NCI-H2081 treated with DMSO at 0.1 percent for 48 hours (cell line): ENCODE measurements at places on chromosomes 6 and 20.

DNA sequence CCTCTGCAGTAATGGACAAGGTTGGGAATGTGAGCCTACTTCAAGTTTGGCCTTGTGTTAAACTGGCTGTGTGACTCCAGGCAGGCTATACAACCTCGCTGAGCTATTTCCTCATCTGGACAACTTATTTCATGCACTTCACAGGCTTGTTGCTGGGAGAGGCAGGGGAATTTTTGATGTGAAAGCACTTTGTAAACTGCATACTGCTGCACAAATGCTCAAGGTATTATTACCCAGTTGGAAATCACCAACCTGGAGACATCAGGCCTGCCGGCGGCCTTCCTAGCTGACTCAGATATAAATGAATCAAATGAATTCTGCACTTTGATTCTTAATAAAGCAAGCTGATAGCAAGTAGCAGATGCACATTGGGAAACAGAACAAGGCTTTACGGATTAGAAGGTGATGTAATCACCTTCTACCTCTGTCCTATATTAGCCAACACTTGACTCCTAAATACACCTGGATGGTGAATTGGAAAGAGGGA is 10.1 kb downstream of the JARID2 start:
- no peak for DNase-seq

DNA sequence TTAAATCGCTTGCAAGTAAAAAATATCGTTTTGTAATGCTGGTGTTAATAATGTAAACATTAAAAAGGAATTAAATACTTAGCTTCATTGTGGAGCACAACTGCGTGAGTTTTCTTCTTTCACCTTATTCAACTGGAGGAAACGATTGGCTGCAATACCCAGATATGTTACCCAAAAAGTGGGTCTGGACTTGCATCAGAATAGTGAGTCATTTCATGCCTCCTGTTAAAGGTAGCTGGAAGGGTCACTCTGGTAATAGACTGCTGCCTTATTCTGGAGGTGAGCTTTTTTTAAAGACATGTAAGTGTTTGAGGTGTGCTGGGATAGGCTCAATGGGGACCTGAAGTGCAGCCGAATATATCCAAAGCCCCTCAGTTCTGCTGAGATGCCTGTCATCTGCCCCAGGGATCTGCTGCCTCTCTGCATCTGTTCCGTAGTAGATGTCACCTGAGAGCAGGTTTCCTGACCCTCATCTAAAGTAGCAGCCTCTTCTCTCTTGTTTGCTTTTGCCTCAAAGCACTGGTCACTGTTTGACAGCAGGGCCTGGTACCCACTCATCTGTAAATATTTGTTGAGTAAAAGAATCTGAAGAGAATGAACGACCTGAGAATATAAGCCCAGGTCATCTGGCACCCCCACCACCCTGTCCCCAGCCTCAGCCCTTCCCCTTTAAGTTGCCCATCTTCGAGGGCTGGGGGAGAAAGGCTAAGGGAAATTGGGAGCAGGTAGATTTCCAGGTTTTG is 5.6 kb upstream of the UQCC2 start:
- DNase-seq = no peak

DNA sequence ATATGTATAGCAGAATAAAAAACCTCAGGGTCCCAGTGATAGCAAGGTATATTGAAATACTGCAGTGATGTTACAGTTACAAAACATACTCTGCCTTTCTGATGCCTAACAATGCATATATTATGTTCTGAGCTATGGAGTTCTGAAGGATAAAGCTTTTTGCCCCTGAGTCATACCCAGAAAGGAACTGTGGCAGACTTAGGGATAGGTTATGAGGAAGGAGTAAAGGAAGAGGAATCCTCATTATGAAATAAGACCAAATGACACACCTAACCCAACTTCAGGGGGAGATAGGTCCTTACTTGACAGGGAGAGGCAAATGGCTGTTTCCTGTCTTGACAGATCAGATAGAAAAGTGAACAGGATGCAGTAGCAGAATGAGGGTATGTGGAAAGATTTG is 940.6 kb upstream of the FLRT3 start:
- no peak for DNase-seq

GRCh38 chr20:50484271-50484976 is 25.8 kb upstream of the PTPN1 start:
- DNase-seq = no peak

DNA sequence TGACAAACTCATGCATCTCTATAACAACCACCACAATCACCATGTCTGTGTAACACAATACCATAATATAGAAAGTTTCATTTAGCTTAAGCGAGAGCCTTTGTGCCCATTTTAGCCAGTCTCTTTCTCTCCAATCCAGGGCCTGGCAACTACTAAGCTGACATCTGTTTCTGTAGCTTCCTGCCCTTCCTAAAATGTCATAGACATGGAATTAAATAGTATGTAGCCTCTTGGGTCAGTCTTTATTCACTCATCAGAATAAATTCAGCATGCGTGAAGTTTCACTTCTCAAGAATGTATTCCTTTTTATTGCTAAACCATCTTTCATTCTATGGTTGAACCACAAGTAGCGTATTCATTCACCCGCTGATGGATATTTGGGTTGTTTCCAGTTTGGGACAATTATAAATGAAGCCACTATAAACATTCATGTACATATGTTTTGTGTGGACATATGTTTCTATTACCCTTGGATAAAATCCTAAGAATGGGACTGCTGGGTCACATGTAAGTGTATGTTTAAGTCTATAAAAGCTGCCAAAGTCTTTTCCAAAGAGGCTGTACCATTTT is 1.7 kb upstream of the TREM2 start:
- DNase-seq = no peak

DNA sequence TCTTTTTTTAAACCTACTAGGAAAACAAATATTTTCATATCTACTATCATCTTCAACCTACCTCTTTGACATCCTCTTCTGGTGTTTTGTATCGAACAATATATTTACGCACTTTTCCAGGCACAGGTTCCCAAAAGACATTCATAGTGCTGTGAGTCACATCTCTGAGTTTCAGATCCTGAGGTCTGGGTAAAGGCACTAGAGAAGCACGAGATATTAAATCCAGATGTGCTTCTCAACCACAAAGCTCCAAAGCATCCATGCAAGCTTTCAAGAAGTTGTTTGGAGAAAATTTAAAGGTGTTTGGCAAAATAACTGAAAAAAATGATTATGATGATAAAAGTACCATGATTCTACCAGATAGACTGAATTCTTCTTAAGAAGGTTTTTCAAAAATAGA is 62.7 kb downstream of the COL12A1 start:
- DNase-seq = no peak

DNA sequence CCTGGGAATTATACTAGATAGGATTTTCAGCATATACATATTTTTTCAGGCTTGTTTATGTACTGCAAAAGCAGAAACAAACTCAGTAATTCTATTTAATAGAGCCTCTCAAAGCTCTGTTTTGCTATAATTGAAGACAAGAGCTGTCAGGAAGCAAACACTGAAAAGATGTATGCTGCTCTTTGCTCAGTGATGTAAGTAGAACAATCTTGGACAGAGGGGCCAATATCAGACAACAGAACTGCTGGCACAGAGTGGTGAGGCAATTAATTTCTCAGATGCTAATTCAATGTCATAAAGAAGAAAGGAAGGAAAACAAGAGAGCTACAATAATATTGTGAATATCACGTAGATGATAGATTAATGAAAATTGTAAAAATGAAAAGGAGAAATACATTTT is 663.3 kb upstream of the ADGRB3 start:
- no peak for DNase-seq

DNA sequence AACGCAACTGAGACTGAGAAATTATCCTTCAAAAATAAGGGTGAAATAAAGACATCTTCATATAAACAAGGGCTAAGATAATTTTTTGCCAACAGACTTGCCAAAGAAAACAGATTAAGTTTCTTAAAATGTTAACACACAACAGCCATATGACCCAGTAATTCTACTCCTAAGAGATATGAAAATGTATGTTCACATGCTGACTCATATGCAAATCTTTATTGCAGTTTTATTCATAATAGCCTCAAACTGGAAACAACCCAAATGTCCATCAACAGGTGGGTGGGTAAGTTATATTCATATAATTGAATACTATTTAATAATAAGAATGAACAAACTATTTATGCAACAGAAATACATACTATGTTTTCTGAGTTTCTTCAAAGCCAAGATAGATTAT is 140.1 kb downstream of the REV3L start:
- no peak for DNase-seq

- DNase-seq = no peak
Observed at GRCh38 chr6:151661928-151662327, 145.6 kb upstream of the ESR1 start.

DNA sequence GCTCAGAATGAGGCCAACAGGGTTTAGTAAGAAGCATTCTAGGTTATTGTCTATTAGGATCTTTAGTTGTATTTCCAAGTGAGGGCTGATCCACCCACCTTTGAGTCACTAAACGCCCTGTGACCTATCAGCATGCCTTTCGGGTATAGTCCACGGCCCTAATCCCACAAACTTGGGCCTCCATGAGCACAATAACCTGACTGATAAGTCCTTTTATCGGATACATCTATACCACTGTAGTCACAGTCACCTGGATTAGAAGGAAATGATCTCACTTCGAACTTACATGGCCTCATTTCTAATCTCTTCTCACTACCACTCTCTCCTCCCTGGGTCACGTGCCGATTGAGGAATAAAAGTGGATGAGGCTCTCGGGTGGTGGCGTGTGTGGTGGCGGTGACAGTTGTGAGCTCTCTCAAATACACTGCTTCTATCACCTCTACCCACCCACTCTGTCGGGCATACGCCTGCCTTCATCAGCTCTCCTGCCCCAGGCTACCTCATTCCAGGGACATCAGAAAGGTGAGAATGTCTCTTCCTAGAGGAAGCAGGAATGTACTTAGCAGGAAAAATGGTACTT is 65.2 kb downstream of the TRAM2 start:
- DNase-seq = no peak

- DNase-seq = no peak
Observed at GRCh38 chr6:98636941-98637340, 197.4 kb upstream of the POU3F2 start.

- DNase-seq = no peak
Observed at GRCh38 chr6:70586114-70586513, 19.4 kb downstream of the SDHAF4 start.

DNA sequence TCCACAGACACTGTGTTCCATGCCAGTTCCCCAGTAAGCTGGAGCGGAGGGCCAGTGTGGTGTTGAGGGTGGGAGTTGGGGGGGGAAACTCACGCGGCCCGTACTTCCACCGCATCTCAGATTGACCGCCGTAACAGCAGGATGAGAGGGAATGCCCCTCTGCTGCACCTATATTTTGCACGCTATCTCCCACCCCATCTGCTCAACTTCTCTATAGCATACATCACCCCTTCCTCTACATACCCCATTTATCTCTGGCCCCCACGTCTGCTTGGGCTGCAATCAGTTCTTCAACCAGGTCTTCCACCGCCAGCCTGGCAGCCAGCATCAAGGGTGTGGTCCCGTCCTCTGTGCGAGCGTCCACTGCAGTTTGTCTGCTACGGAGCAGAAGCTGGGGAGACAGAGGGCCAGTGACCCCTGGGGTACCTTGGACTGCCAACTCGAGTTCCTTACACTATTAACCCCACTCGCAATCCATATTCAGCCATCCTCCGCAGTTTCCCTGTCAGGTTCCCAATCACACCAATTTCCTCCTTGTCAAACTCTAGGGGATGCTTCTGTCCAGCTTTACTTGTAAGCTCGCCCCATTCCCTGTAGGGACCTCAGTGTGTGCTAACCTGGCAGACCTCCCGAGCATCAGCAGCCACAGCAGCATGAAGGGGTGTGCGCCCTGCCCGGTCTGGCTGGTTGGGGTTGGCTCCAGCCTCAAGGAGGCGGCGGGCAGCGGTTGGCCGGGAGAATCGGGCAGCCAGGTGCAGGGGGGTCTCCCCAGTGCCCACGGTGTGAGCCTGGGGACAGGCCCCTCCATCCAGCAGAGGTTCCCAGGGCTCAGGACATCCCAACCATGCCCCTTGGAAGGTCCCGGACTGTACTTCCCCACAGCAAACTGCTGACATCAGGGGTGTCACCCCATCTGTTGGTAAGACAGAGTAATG is 4.5 kb upstream of the GPSM3 start:
- no peak for DNase-seq

- no peak for DNase-seq
Observed at GRCh38 chr6:39171489-39172376, 56.7 kb upstream of the SAYSD1 start.

- no peak for DNase-seq
Observed at GRCh38 chr6:98586163-98586562, 248.2 kb upstream of the POU3F2 start.

DNA sequence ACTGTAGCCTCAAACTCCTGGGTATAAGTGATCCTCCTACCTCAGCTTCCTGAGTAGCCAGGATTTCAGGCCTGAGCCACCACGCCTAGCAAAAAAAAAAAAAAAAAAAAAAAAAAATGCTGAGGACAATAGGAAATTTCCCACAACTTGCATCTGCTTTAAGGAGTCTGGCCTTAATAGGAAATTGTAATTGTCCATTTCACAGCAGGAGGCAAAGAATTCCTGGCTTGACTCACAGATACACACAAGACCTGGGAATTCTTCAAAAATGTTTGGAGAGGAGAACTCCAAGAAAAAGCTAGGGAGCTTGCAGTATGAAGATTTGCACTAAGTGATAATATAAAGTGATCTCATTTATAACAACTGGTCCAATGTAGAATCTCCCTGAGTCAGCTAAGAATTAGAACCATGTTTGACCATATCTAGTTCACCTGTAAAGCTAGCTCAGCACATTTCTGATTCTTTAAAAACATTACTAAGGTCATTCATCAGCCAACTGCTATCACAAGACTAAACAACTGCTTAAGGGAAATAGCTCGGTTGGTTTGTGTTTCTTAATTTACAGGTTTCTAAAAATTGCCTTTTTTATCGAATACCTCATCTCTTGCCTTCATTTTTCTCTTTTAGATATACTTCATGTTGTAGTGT is 80.2 kb upstream of the SLC2A12 start:
- no peak for DNase-seq

DNA sequence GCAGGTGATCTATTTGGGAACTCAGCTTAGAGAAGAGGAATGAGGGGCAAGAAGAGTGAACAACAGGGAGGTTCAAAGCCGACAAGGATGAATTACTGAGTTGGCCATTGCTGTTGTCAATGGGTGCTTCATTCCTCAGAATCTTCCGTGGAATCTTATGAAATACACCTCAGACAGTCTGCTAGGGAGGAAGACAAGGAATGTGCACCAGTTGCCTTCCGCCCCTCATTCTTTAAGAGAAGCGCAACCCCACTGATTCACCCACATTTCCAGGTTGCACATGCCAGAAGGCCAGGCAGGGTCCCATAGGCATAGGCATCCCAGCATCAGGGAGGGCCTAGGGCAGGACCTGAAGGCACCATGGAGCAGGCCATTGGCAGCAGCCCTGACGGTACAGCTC is 127.5 kb upstream of the TNFAIP3 start:
- DNase-seq = no peak

DNA sequence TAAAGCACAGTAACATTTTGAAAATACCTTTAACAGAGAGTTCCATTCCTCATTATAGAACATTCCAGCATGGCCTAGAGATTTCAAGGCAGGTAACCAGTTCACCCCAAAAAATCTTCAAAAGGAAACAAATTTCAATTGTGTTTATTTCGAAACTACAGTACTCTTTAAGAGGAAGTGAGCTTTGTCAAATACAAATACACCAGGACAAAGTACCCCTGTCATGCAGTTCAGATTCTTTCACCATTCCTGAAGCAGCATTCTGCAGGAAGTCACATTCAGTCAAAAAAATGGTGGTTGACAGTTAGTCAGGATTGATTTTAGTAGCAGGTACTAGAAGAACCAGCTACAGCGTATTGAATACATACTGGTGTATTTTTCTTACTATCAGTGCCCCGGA is 89.6 kb upstream of the RIN2 start:
- no peak for DNase-seq
